ENCODE measurements at places on chromosomes 7 and 10.

DNA sequence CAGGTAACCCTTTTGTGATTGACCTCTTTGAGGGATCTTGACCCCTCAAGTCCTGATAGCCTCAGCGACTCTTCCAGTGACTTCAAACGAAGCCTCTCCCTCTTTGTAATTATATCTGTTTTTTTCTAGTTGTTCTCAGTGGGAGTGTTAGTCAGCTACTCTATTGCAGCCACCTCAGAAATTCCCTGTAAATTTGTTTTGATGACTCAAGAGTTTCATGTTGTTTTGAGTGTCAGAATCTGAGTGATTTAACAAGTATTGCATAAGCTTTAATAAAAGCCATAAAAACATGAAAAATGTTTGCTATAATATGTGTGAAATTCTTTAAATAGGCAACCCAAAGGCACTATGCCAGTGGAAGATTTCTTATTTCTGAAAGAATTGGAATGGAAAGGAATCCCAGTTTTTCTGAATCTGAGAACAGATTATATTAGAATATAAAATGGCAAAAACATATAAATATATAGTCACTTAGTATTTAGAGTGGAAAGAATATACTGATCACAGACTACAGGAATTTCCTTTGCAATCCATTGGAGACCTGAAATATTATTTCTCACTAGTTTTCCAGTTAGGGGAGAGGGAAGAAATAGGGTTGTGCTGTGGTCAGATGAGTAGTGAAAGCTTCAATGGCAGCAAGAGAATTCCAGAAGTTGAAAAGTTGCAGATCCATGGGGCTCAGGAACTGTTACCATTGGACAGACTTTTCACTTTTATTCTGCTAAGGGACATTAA lies 94.4 kb upstream of the SEMA3C start:
- DNase-seq, result no peak

GRCh38 chr10:124003481-124003870 lies 89.9 kb downstream of the CHST15 start:
- DNase-seq, result no peak

- DNase-seq, result no peak
Measured at GRCh38 chr10:125979976-125980375, 83.6 kb downstream of the FANK1 start.

DNA sequence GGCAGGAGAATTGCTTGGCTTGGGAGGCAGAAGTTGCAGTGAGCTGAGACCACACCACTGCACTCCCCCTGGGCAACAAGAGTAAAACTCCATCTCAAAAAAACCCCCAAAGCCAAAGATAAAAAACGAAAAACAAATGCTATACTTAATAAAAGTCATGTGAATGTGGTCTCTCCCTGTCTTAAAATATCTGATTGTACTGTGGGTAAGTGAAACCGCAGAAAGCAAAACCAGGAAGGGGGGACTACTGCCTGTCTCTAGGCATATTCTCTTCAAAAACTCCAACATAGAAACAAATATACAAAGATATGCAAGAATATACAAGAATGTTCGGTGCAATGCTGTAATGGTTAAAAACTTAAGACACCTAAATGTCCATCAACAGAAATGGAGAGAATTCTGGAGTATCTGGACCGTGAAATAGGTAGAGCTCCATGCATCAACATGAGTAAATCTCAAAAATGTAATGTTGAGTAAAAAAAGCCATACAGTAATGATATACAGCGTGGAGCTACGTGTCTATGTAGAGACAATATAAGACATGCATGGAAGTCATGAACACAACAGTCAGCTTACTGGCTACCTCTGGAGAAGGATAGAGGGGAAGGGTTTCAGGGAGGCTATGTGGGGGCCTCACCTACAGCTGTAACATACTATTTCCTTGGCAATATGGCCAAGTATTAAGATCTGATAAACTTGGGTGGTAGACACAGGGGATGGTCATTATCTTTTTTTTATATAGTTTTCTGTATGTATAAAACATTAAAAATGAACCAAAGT lies 2.1 kb downstream of the ZNF394 start:
- peak; percentile 43 for DNase-seq

DNA sequence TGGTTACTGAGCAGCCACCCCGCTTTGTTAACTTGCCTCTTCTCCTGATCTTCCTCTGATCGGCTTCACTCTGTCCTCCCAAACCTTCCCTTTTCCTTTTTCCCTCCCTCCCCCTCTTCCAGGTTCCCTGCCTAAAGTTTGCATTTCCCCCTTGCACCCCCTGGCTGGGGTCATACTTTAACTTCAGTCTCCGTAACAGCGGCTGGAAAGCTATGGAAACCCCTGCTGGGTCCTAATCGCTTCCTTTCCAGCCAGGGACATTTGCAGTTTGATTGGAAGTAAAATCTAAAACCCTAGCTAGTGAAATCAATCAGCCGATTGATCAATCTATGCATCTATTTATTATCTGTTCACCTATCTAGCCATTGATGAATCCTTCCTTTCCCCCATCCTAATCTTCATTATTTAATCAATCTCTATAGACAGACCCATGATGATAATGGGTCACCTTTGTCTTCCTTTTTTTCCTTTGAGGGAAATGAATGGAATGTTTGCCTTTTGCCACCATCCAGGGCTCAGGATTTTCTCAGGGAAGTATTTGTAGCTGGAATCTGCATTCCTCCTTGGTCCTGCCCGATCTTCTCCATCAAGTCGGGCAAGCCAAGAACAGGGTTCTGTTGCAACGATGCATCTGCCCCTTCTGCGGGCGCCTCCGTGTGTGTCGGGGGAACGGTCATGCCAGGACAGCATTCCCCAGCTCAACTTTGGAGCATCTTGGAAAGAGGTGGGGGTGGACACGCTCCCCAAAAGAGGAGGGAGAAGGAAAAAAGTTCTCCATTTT lies 8.8 kb downstream of the GATA3 start:
- no peak for DNase-seq

GRCh38 chr7:38630720-38631673 lies at the start of gene AMPH:
Gene AMPH (minus strand): TSS chr7:38631373. CDS start chr7:38631351, 22 bp downstream.
- DNase-seq, result no peak

- DNase-seq, result no peak
Measured at GRCh38 chr10:119183664-119184412, 5.2 kb upstream of the PRDX3 start.

DNA sequence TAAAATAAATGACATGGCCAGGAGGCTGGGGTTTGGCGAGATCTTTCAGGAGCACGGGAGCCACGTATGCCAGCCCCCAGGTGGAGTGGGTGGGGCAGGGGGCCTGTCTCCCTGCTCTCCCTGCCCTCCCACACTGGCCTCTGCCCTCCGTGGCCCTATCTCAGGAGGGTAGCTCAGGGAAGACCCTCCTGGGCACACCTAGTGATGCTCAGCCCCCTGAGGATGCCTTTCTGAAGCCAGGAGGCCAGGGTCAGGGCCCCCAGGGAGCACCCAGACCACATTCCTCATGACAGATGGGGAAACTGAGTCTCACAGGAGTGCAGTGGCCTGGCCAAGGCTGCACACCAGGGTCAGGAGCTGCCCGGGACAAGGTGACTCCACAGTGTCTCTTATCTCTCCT lies 223.4 kb downstream of the ELFN1 start:
- no peak for DNase-seq

Data from CD4-positive, alpha-beta T cell treated with Interleukin-17A for 1 hour (primary cell).